ENCODE measurements at places on chromosomes 7 and 10.

DNA sequence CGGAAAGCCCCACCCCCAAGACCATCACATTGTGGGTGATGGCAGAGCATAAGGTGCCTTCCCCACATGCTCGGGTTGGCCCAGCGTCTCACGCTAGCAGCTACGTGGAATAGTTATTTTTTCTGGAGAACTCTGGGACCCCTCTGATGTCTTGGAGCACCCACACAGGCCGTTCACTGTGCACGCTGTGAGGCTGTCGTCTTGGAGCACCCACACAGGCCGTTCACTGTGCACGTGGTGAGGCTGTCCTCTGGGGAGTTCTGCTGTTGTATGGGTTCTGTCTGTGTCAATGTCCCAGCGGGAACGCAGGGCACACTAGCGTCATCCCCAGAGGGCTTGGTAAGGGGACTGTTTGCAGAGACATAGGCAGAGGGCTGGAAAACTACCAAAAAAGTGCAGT is 38.8 kb upstream of the FAM20C start:
- no peak for DNase-seq

DNA sequence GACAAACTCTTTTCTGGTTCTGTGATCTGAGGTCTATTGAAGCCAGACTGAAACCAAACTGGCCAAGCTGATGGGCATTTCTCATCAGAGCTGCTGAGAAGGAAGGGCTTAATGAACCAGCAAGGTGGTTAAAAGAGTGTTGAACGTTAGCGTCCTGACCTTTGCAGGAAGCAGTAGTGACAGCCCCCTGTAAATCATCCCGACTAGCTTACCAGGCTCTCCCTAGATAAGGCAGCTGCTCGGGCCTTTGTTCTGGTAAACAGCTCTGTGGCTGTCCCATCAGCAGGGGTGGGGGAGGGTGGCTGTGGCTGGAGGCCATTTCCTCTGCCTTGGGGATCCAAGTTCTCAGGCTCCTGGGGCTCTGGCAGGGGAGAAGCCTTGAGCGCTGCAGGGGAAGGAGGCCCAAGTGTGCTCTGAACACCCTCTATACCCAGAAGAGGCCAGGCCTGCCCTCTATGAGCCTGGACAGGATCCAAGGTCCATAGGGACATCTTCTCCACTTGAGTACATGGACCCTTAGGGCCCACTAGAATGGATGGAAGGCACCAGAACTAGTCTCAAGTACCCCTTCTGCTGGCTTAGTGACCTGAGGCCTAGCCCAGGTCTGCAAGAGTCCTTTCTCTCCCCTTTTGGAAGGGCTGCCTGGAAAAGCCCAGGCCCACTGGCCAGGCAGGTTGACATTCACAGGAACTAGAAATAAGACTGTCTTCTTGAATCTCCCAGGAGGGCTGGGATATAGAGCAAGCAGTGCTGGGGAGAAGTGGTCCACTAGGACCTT is 134.6 kb downstream of the ARHGAP22 start:
- DNase-seq = no peak

DNA sequence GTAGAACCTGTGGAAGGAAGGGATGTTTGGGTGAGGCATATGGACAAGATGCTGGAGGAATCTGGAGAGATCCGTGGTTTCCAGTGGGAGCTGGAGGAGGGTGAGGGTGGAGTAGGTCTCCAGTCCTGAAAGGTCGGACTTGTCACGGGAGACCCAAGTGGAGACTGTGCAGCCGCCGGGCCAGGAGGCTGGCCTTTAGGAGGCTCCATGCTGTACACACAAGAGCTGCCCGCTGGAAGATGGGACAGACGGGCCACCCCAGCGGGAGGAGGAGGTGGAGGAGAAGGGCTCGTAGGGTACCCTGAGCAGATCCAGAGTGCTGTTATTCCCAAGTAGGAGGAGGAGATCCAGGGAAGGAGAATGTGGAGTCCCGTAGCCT is 106.7 kb downstream of the NKX6-2 start:
- no peak for DNase-seq

DNA sequence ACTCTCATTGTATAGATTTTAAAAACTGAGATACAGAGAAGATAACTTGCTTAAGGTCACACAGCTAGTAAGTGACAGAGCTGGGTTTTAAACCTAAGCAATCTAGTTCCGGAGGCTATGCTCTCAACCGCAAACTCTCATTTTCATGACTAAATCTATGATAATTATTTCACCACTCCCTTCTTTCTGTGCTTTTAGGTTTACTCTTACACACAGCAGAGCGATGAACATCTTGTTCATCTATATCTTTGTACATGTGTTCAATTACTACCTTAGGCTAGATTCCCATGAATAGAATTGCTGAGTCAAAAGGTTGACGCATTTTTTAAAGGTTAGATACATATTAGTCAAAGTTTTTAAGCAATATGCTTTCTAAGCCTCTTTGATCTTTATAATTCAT is 154.8 kb downstream of the CHN2 start:
- DNase-seq = no peak

DNA sequence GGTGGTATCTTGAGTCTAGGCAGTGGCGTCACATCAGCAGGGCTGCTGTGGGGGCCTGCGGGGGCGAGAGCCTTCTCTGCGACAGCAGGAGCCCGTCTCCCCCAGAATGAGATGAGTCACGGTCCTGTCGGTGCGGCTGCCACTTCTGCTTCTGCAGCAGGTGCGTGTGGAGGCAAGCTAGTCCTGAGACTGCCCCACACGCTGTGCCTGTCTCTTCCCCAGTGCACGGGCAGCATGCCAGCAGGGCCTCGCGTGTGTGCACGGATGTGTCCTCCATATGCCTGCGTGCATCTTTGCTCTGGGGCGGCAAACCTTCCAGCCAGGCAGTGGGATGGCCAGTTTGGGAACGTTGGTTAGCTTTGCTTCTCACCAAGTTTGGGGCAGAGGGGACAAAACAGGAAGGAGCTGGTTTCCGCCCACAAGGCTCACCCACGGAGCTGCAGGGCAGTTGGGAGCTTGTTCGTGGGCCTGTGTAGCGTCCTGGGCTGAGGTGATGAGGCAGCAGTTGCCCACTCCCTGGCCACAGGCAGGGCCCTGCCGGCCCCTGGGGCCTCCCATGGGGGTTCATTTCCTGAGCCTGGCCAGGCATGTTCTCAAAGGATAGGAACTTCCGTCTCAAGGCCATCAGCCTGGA is 60.8 kb upstream of the PPIF start:
- peak; percentile 78 for DNase-seq

All from activated CD4-positive, alpha-beta T cell treated with anti-CD3 and anti-CD28 coated beads for 4 hours (primary cell).